Cerebellum (tissue), 4 donors: ENCODE measurements at places on chromosomes 6 and 20.

- DNase-seq, result no peak
Measured at GRCh38 chr6:108587258-108588059, 26.7 kb downstream of the FOXO3 start.

- no peak for DNase-seq
Measured at GRCh38 chr20:53126185-53126584, 154.0 kb downstream of the TSHZ2 start.

- DNase-seq, result no peak
Measured at GRCh38 chr6:109075934-109076333, 18.7 kb downstream of the SESN1 start.

GRCh38 chr6:131867744-131868143, 59.9 kb downstream of the ENPP1 start:
- DNase-seq, result no peak

GRCh38 chr20:36758276-36758675, 12.4 kb upstream of the NDRG3 start:
- DNase-seq, result no peak

GRCh38 chr6:161903584-161904212, 629.8 kb upstream of the AGPAT4 start:
- DNase-seq, result no peak

DNA sequence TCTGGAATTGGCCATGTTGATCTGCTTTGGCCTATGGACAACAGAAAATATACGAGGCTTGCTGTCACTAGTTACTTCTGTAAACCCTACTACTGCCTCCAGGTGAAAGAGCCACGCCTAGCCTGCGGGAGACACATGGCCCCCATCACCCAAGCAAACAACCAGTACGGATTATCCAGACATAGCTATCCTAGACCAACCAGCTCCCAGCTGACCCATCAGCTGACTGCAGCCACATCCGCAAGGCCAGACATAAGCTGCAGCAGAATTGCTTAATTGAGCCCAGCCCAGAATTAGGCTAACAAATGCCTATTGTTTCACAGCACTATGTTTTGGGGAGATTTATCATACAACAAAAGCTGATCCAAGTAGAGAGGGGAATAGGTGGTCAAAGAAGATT, 13.5 kb downstream of the REV3L start:
- no peak for DNase-seq

GRCh38 chr20:4844751-4845465, 123.2 kb downstream of the PRND start:
- no peak for DNase-seq

- no peak for DNase-seq
Measured at GRCh38 chr6:168885196-168885595, 368.4 kb downstream of the THBS2 start.

GRCh38 chr20:43752561-43753301, 25.9 kb upstream of the GTSF1L start:
- no peak for DNase-seq

DNA sequence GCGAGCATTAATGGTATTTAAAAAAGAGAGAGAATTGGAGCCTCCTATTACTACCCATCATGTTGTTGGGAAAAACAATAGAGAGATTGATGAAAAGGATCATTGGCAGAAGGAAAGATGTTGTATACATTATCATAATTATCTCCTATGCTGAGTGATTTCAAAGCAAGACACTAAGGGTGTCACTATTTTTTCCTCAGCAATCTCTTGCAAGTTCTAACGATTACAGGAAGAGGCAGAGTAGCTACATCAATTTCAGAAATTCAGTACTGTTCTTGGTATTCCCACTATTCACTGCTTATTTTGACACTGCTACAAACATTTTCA, 891.2 kb downstream of the C6orf118 start:
- DNase-seq, result no peak

DNA sequence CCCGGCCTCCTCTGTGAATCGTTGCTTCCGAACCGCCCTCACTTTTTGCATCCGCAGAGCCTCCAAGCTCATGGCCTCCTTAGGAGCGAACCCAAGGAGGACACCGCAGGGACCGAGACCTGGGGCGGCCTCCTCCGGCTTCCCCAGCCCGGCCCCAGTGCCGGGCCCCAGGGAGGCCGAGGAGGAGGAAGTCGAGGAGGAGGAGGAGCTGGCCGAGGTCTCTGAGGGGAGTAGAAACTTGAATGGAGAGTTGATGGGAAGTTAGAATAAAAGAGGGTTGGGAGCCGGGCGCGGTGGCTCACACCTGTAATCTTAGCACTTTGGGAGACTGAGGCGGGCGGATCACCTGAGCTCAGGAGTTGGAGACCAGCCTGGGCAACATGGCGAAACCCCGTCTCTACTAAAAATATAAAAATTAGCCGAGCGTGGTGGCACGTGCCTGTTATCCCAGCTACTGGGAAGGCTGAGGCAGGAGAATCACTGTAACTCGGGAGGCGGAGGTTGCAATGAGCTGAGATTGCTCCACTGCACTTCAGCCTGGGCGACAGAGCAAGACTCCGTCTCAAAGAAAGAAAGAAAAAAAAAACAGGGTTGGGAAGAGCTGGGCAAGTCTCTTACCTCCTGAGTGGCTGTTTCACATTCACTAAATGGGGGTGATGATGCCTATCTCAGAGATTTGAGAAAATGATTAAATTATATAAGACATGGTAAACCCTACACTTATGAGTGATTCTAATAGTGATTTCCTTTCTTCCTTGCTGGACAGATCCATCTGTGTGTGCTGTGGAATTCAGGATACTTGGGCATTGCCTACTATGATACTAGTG, 805 bp downstream of the MSH5 start:
- no peak for DNase-seq

GRCh38 chr6:56690519-56691285, 48.0 kb upstream of the DST start:
- DNase-seq, result no peak

- no peak for DNase-seq
Measured at GRCh38 chr6:108732091-108732870, 115.9 kb upstream of the ARMC2 start.

- DNase-seq, result no peak
Measured at GRCh38 chr6:52574709-52575501, 2.0 kb downstream of the TRAM2 start.
